Stimulated activated CD4-positive, alpha-beta T cell treated with anti-CD3 and anti-CD28 coated beads, Interleukin-15, amount 100 ng/mL, for 24 hours (primary cell): ENCODE measurements at places on chromosomes 13 and 19.

GRCh38 chr19:1116726-1117581, 13.2 kb downstream of the GPX4 start:
- DNase-seq, result no peak

- DNase-seq, result no peak
Observed at GRCh38 chr13:107867701-107868661, 347.4 kb downstream of the LIG4 start.

DNA sequence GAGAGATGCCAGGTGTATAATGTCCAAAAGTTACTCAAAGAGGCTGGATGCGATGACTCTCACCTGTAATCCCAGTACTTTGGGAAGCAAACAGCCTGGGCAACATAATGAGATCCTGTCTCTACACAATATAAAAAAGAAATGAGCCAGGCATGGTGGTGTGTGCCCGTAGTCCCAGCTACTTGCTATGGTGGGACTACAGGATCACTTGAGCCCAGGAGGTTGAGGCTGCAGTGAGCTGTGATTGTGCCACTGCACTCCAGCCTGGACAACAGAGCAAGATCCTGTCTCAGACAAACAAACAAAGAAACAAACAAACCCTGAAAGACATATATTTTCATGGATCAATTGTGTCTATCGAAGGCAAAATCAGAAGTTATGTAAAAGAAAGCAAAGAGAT, 54.3 kb upstream of the CYP2B6 start:
- DNase-seq, result no peak

DNA sequence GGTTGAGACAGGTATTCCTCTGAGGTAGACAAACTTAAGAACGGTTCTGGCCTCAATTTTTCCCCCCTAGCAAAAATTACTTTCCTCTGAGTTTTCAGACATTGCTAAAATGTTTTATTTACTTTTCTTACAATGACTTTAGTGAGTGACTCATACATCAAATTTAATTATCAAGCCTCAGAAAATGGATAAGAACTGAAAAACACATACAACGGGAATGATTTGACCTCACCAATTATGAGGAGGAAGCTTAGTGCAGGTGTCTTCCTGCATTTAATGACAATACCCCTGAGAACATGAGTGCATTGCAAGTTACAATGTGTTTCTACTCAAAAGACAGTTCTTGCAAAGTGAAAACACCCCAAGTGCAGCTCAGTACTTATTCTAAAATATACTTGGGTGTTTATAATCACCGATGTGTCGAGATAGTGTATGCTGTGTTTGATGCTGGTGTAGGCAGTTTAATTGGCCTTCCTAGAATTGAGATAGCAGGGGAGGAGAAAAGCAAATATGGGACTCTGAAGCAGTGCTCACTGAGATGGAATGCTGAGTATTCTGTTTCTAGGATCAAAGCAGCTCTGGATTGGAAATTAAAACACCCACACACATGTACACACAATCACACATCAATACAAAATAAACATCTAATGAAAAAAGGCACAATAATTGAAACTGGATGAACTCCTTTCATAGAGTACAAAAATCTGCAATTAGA, 189.5 kb upstream of the SLC10A2 start:
- DNase-seq, result no peak

GRCh38 chr13:111282425-111282824, 38.0 kb upstream of the TEX29 start:
- no peak for DNase-seq

- no peak for DNase-seq
Observed at GRCh38 chr13:111663953-111664421, 343.5 kb downstream of the TEX29 start.

- no peak for DNase-seq
Observed at GRCh38 chr13:110533771-110534670, 27.5 kb downstream of the RAB20 start.

- DNase-seq, result peak; percentile 17
Observed at GRCh38 chr13:48066310-48066989, 28.5 kb downstream of the MED4 start.

GRCh38 chr13:102993348-102993747, 72.9 kb downstream of the SLC10A2 start:
- no peak for DNase-seq

DNA sequence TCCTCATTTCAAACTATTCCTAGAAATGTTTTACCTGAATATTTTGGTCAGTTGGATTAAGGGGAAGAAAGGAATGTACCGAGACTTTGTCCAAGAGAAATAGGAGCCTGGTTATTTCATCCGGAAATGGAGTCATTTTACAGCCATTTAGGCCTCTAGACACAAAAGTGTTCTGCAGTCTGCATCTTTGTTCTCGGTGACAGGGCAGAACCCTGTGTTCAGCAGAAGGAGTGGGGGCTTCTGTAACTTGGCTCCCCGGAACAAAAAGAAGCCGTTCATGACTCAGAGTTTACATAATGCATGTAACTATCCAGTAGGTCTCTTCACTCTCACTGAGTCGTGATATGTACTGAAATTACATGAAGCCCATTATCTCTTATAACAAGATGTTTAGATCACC, 21.6 kb upstream of the FNDC3A start:
- DNase-seq, result no peak

GRCh38 chr19:20315543-20315942, 148.5 kb downstream of the ZNF486 start:
- no peak for DNase-seq
